ENCODE measurements at places on chromosomes 6 and 20.
A peak's percentile ranks its signal among the peaks of the same experiment; 100 is the strongest.

- no peak for DNase-seq
These were observed 24.6 kb downstream of the HBS1L start for GRCh38 chr6:135030056-135030473.

GRCh38 chr6:44073612-44074438 is 53.4 kb downstream of the MRPL14 start:
- DNase-seq, result no peak

GRCh38 chr6:97563529-97563928 is 280.5 kb upstream of the MMS22L start:
- DNase-seq, result no peak

DNA sequence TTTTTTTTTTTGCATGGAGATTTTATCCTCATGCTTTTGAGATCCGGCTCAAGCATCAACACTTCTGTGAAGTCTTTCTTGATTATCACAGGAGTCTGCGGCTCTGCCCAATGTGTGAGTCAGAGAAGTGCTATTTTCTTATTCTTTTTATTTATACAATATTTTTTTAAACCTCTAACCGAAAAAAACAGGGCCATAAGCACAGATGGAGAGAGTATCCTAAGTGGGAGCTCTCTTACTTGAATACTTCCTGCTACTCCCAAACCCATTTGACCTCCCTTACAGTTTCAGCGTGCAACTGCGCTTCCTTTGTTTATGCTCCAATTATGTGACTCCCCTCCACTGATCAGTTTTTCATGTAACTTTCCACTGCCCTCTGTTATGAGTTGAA is 8.7 kb upstream of the ATXN1 start:
- peak; percentile 85 for DNase-seq

DNA sequence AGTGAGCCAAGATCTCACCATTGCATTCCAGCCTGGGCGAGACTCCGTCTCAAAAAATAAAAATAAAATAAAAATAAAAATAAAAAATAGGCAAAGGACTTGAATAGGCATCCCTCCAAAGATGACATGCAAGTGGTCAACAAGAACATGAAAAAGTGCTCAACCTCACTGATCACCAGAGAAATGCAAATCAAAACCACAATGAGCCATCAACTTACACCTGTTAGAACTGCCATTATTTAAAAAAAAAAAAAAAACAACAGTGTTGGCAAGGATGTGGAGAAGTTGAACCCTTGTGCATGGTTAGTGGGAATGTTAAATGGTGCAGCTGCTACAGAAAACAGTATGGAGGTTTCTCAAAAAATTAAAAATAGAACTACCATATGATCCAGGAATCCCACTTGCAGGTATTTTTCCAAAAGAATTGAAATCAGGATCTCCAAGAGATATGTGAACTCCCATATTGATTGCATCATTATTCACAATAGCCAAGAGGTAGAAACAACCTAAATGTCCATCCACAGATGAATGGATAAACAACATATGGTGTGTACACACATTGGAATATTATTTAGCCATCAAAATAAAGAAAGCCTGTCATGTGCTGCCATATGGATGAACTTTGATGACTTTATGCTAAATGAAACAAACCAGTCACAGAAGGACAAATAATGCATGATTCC is 2.8 kb downstream of the C20orf203 start:
- DNase-seq, result no peak
